ENCODE measurements at places on chromosomes 11 and 22.

- DNase-seq, result no peak
Observed at GRCh38 chr11:20873054-20873453, 203.7 kb downstream of the NELL1 start.

DNA sequence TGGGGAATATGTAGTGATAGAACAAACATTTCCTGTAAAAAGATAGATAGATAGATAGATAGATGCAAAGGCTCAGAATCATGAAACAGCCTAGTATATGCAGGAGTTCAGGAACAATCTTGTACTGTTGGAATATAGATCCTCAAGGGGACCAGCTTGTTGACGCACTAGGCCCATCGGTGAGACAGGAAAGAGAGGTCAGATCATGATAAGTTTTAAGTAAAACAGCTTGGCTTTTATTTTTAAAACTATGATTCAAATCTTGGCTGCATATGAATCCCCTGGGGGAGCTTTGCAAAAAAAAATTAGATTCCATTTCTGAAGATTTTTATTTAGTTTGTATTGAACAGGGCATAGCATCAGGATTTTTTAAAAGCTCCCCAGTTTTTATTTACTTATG is 185.8 kb downstream of the TRPC6 start:
- DNase-seq, result no peak

DNA sequence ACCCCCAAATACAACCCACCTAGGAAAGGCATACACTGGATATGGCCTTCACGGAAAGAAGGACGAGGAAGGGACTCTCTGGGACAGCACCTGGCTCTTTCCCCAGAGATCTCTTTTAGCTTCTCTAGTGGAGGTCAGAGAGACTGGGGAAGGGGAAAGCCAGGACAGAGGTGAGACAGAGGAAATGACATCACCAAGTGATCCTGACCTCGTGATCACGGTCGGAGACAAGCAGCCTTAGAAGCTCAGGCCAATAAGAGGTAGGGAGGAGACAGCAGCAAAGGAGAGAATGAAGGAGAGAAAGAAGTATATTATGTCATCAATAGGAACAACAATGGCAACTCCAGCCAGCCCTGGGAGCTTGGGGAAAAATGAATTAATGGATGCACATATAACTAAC is 15.4 kb upstream of the TMPRSS13 start:
- DNase-seq, result no peak

DNA sequence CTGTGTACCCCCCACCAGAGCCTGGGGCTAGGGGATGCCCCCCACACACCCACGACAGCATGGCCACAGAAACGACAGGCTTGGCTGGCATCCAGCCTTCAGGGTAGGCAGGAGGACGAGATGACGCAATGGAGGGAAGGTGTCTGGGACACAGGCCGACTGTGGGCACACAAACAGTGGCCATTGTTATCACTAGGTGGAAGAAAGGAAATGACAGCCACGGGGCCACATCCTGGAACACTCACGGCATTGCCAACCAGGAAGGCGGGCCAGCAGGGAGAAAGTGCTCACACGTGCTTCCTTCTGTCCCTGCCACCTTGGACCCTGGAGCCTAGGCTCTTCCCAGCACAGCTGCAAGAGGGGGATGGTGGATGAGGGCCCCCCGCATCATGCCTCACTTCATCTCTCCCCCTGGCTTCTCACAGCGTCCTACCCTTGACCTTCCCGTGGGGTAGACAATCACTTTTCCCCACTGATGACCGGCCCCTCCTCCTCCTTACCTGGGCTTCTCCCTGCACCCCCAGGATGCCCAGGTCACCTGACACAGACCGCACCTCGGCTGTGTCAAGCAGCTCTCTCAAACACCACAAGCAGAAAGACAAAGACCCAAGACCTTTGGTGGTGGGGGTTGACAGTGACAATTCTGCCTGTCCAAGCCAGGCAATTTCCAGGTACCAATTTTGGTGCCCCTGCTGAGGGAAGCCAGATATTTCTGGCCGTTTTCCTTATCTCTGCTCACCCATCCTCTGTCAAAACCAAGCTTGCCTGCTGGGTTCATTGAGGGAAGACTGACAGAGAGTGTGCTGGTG is 8.6 kb downstream of the PLA2G6 start:
- DNase-seq, result no peak

GRCh38 chr11:33500861-33501479 is 199.7 kb downstream of the C11orf91 start:
- DNase-seq, result no peak

- DNase-seq, result no peak
Observed at GRCh38 chr11:70804139-70804837, 406.0 kb downstream of the CTTN start.

GRCh38 chr11:67469508-67469811 is 409 bp upstream of the TMEM134 start:
- DNase-seq, result no peak

DNA sequence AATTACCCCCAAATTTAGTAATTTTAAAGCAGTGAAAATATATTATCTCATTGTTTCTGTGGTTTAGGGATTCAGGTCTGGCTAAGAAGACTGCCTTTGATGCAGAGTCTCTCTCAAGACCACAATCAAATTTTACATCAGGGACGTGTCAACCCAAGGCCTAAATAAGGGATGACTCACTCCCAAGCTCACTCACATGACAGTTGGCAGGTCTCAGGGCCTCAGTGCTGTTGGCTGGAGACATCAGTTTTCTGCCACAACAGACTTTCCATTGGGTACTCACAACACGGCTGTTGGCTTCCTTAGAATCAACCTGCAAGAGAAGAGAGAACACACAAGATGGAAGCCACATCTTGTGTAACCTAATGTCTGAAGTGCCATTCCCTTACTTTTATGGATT is 377.3 kb downstream of the FAM181B start:
- DNase-seq, result no peak

DNA sequence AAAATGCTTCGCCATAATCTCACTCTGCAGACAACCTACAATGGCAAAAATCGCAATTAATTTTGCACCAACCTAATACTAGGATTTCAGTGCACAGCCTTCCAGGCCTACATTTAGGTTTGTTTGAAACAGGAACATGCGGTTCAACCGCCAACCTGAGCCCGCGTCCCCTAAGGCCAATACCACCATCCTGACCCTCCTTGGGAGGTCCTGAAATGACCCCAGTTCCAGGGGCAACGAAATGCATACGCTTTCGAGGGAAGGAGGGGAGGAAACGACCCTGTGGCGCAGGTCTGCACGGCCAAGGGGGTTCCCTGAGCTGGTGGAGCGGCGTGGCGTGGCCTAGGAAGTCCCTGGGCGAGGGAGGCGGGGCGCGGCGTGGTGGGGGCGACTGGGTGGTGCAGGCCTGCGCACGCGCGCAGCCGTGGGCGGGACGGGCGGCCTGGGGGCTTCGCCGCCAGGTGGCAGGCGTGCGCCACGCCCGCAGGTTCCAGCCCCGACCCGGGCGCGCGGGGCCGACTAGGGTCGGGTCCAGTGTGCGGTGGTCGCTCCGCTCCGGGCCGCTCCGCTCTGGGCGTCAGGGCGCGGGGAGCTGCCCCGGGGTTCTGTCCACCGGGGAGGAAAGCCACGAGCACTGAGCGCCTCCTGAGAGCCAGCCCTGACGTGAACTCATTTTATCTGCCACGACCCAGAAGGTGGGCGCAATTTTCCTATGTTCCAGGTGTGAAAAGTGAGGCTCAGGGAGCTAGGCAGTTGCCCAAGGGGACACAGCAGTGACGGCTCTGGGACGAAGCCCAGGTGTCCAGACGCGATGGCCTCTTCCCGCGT is 94.1 kb downstream of the SWAP70 start:
- DNase-seq, result peak; percentile 88

DNA sequence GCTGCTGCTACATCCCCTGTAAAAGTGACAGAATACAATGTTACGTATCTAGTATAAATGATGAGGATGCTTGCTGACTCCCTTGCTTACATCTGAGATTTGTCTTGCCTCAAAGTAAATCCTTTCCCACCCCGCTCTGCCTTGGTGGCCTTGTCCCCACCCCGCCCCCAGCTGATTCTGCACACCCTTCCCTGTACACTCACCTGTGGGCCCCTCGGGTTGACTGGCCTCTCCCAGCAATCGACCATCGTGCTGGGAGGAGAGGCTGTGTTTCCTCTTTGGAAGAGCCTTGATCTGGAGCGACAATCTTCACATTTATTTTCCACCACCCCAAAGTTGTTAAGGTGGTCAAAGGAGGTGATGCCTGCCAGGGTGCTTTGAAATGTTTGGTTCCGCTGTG is 249.4 kb downstream of the TBC1D22A start:
- DNase-seq, result no peak

DNA sequence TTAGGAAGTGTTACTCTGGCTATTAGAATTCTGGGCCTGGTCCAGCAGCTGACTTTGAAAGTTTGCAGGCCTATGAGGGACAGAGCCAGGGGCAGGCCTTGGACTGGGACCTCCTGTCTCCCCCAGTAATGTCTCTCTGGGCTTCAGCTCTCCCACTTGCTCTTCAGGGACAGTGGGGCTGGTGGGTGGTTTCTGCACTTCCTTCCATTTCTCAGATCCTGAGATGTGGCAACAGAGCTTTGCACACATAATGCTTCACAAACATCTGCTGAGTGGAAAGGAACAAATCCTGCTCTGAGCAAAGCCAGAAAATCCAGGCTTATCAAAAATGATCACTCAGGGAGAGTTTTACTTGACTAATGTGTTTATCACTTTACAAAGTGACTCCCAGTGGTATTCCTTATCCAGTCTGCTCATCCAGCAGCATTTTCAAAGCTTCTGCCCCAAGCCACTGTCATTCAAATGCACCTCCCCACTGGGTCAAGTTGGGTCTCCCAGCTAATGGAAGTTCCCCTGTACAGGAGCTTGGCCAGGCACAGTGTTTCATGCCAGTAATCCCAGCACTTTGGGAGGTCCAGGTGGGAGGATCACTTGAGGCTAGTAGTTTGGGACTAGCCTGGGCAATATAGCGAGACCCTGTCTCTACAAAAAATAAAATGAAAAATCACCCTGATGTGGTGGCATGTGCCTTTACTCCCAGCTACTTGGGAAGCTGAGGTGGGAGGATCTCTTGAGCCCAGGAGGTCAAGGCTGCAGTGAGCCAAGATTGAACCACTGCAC is 13.5 kb upstream of the OSBP2 start:
- no peak for DNase-seq
